ENCODE measurements at places on chromosomes 5 and 9.

DNA sequence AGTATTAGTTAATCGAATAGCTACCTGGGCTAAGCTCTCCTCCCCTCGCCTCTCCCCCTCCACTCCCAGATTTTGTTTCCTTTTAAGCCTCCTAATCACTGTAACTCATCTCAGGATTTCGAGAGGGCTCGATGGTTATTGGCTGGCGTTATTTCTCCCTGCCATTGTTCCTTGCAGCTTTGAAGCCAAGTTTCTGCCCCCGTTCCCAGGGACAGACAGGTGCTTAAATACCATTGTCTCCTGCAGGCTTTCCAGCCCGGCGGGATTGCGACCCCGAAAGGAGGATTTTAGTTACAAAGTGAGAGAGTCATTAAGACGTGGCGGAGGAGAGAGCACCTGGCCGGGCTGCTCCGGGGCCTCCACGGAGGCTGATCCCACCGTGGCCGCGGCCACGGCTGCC is 46.2 kb downstream of the ASS1 start:
- no peak for DNase-seq

DNA sequence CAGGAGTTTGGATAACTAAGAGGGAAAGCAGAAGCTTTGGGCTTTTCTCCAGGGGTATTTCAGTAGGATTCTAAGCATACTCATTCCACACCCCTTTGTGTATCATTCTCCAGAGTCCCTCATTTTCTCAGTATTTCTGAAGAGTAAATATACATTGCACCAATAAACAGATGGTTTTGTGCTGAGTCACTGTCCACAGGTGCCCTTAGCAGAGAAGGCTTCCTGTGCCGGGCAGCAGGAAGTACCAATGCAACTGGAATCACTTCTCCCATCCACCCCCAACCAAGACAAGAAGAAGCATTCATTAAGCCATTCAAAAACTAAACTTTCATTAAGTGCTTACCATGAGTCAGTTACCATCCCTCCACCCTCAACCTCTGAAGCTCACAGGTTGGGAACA is 3.6 kb upstream of the CCNJL start:
- no peak for DNase-seq

DNA sequence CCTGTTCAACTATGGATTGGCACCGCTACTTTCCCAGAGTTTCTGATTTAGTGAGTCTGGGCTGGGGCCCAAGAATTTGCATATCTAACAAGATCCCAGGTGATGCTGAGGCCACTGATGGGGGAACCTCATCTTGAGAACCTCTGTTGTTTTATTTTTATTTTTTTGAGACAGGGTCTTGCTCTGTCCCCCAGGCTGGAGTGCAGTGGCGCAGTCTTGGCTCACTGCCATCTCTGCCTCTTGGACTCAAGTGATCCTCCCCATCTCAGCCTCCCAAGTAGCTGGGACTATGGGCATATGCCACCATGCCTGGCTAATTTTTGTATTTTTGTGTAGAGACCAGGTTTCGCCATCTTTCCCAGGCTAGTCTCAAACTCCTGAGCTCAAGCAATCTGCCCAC is 35.7 kb downstream of the LMX1B start:
- no peak for DNase-seq

DNA sequence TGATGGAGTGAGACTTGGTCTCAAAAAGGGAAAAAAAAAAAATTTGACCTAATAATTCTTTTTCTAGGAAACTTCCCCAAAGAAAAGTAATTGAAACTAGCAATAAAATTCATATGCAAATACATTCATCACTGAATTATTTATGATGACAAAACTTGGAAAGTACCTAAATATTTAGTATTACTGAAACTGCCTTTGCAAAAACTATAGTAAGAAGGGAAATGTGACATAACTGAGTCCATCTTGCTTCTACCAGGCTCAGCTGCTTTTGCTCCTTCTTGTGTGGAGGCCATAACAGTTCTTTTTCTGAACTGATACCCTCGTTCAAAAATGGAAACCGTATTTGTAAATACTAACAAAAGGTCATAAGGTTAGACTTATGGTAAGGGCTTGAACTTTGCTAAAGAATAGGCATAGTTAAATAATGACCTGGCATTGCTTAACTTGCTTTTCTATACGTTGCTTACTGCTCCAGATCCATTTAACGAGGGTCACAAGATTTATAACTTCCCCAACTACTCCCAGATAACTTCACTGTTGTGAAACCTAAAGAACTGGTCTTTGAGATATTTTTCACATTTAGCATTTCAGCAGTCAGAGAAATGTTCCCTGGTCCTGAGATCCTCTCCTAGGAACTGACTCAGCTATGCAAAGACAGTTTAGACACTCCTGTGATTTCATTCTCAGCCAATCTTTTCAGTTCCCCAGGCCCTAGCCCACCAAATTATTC is 68.4 kb downstream of the CFAP95 start:
- DNase-seq, result no peak

- no peak for DNase-seq
Measured at GRCh38 chr5:167608390-167609272, 682.8 kb upstream of the WWC1 start.

- DNase-seq, result no peak
Measured at GRCh38 chr5:158606233-158606632, 493.5 kb downstream of the EBF1 start.

- DNase-seq, result no peak
Measured at GRCh38 chr9:114631166-114631565, 20.1 kb downstream of the TMEM268 start.

All from fibroblast of mammary gland (primary cell).